ENCODE measurements at places on chromosomes 1 and 21.

DNA sequence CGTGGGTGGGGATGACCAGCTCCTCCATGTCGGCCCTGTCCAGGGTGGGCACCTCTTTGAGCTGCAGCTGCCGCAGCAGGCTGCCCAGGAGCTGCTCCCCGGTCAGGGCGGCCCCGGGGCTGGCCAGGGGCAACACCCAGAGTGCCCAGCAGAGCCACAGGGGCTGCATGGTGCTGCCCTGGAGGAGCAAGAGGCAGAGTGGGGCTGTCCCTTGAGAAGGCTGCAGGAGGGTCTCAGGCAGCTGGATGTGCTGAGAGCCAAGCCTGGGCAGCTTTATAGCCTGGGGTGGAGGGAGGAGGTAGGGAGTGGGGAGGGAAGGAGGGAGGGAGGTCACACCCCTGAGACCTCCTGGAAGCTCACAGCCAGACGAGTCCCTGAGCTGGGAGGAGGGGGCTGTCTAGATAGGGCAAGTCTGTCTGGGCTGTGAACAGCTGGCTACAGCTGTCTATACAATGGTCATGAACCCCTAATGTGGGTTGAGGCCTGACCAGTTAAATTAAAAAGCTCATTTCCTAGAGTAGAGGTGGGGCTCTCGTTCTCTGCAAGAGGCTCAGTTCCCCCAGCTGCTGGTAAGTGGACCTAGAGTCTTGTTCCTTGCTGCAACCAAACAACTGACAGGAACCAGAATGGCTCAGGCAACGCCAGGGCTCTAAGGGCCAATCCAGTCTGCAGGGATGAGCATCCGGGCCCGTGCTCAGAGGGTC, at the start of gene LEFTY1:
LEFTY1 (minus strand) TSS at position 249 of the 704 bp plus-strand sequence; CDS start at position 169, 80 bp downstream.
- DNase-seq = no peak

- no peak for DNase-seq
Measured at GRCh38 chr1:172917972-172918371, 132.8 kb downstream of the TNFSF18 start.

GRCh38 chr1:13577846-13578245, 5.8 kb upstream of the PDPN start:
- DNase-seq = no peak

GRCh38 chr1:185200889-185201288, 43.9 kb downstream of the SWT1 start:
- no peak for DNase-seq

- DNase-seq = no peak
Measured at GRCh38 chr1:207089627-207090355, 1.1 kb downstream of the C4BPB start.

DNA sequence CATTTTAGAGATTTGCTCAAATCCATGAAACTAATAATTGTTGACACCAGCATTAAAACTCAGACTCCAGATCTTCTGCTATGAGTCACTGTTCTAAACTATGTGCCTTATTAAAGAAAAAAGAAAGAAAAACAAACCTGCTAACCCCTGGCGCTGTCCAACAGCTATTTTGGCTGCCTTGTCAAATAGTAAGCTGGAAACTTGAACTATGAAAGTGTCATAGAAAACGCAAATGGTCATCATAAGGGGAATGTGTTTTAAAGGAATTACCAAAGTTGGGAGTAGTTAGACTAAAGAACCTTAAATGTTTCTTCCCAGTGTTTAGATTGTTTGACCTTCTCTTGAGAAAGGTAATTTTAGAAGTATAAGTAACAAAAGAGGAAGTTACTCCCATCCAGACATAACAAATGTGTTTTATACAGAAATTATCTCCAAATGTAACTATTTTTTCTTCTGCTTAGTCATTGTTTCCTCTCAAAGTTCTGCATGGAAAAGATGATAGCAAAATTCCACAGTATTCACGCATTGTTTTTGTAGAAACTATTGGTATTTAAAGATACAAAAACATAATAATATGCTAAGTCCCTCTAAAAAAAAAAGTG, 272.4 kb downstream of the TPR start:
- DNase-seq = no peak

GRCh38 chr21:40282912-40283886, 416.0 kb downstream of the PCP4 start:
- no peak for DNase-seq

GRCh38 chr1:105795741-105796140, 1260.7 kb upstream of the PRMT6 start:
- DNase-seq = no peak

DNA sequence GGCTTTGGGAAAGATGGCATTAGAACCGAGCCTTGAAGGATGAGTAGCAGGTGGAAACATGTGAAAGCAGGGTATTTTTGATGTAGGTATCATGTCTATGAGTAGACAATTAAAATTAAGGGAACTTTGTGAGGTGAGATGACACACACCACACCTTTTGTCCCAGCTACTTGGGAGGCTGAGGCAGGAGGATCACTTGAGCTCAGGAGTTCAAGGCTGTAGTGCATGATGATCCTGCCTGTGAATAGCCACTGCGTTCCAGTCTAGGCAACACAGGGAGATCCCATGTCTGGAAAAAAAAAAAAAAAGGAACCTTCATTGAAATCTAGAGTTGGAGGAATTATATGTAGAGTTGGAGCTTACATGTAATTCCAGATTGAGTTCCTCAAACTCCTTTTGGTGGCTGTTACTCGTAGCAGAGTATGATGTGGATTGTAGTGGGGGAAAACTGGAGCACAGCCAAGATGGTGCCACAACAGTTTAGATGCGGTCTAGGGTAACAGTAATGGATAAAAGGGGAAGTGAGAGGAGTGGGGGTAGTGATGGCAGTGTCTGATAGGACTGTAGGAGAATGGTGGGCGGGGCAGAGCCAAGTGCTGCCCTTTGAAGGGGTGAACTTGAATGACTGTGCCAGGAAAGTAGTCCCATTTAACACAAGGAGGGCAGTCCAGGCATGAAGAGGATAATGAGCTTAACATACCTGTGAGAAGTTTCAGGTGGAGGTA, 17.4 kb downstream of the AK4 start:
- DNase-seq = no peak

DNA sequence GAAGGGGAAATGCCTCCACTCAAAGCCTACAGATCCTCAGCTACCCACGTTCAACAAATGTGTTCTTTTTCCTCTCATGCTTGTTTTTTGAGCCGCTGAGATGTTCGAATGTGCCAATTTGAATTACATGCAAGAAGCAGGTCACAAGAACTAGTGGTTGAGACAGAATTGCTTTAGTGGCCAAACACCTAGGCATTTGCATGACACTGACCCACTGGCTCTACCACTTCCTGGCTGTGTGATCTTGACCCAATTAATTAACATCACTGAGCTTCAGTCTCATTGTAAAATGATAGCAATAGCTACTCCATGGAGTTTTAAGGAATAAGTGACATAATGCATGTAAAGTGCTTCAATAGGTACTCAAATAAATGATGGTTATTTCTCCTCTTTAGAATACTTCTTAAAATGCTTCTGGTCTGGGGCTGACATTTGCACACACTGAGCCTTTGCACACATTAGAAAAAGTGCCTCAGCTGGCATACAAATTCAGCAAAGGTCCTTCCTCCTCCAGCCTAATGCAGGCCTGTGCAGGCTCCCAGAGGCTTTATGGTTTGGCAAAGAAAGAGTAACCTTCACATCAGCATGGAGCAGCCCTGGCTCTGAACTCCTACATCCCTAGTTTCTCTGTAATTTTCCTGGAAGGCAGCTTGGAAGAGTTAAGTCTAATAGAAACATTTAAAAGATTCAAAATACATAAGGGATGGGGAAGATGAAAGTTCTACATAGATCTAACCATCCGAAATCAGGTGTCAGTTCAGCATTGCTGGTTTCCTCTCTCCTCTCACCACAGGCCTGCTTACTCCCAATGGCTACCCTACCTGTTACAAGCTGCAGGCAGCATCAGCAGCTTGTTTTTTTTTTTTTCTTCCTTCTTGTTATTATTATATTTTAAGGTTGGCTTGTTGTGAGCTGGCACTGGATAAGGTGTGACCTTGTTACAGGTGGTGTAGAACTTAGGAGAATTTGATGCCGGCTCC, 107.4 kb downstream of the TBX19 start:
- DNase-seq = no peak

GRCh38 chr1:93967306-93967705, 58.1 kb upstream of the GCLM start:
- no peak for DNase-seq

- no peak for DNase-seq
Measured at GRCh38 chr1:52365071-52365745, 797 bp downstream of the CC2D1B start.

DNA sequence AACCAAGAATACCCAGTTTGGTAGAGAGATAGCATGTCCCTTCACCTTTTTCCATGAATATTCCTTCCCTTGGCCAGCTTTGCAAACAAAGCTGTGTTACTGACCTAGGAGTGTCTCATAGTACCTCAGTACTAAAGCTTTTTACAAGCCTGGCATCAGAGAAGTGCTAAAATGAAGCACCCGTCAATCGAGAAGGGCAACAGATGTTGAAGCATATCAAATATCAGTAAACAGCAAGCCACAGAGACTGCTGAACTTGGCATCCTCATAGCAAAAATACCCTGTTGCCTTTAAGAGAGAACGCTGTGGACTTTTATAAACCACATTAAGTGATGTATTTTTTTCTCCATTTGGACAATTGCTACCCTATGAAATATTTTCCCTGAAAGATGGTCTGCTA, 128.6 kb upstream of the HOOK1 start:
- DNase-seq = no peak

DNA sequence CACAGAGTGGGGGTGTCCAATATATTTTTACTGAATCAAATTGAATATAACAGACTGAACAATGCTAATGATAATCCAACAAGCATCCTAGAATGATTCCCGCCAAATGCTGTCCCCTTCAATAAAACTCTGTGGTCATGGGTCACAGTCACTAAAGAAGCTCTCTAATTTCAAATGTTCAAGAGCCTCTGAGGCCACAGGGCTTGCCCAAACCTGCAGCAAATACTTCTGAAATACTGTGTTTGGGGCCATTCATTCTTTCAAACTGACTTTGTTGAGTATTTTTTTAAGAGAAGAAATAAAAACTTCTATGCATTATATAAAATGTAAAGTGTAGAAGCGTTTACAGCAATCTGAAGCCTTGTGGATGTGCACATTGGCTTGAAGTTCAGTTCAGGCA, 7.6 kb upstream of the BEND5 start:
- no peak for DNase-seq

DNA sequence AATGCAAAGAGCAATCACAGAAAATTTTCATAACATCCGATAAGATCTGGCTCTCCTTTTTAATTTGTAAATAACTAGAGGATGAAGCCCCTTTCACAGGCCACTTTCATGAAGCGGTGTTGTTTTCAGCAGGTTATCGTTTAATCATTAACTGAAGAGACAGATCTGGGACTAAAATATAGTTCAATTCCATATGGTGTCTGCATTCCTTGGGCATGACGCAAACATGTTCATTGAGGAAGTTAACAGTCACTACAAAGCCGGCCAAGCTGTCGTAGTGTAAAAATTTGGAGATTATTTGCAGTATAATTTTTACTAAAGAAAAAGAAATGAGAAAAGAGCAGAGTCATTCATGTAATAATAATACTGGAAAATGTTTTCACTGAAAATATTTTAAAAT, 565.2 kb upstream of the ADAMTS5 start:
- no peak for DNase-seq

DNA sequence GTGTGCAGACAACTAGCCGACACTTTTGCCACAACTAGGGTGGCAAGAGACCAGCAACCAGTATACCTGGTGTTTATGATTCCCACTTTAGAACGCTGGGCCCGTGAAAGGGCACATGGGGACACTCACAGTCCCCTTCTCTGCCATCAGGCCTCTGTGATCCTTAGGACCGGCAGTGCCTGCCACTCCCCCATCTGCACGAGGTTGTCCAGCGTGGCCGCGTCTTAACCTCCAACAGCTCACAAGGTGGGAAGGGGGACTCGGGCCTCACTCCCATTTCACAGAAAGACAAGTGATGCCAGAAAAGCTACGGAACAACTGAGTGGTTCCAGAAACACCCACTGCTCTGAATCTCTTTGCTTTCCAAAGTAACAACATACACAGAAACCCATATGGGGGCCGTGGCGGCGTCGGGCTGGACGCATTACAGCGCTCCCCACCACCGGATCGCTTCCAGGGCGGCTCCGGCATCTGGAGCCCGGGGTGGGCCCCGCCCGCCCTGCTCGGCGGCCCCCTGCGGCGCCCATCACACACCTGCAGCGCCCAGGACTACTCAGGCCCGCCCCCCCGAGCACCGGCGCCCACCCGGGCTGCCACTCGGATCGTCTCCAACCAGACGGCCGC, 1.0 kb downstream of the ZNF496 start:
- DNase-seq = no peak

DNA sequence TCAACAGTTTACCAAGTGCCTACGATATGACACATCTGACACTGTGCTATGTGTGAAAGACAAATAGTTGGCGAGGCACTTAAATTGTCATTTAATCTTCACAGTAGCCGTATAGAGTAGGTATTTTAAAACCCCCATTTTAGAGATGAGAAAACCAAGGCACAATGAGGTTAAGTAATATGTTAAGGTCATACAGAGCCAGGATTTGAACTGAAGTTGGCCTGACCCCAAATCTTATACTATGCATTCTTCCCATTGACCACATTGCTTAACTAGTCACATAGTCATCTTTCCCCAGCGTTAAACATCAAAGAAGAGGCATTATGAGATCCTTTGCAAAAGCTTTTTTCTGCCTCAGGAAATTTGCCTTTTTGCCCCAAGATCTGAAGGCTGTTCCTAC, 3.9 kb downstream of the INKA2 start:
- no peak for DNase-seq

DNA sequence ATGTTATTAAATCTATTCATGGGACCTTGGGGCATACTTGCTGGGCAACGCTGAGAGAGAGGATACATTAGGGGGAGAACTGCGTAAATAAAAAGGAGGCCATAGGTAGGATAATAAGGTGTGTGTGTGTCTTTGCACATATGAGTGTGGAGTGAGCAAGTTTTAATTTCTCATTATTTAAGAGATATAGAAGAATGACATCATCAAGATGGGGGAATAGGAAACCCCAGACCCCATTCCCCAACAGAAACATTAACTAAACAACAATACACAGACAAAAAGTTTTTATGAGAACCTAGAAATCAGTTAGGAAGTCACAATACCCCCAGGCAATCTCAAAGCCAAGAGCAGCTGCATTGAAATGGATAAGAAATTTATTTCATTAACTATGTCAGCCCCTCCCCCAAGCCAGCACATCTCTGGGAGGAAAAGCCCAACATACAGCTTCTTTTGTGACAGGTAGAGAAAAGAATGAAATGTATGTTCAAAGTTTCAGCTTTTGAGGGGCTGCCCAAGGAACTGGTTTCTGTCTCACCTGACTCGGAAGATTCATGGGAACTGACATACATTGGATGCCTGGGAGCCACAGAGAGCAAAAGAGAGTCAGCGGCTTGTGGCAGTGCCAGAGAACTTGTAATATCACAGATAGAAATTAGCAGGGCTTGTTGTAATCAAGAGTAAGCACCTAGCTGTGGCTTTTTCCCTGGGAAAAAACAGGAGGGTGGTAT, 234.3 kb upstream of the NFIA start:
- no peak for DNase-seq
